Neural progenitor cell (in vitro differentiated cells): ENCODE measurements at places on chromosomes 7 and 10.

DNA sequence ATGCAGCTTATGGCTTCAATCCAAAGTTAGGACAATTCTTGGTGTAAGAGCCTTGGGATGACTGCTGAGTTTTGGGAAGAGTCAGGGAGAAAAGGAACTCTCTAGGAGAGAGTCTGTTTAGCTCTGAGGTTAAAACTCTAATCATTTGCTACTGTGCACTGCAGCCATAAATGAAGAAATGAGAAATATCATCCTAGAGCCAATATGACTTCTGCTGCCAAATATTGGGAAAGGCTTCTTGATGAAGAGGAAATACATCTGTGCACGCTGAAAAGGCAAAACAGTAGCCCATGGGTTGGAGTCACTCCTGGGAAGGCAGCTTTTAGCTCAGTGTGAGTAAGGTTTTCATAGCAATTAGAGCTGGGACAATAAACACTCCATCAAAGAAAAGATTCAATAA is 308.8 kb downstream of the SFMBT2 start:
- DNase-seq, result no peak

GRCh38 chr7:132511387-132511786 is 64.9 kb downstream of the PLXNA4 start:
- no peak for DNase-seq

DNA sequence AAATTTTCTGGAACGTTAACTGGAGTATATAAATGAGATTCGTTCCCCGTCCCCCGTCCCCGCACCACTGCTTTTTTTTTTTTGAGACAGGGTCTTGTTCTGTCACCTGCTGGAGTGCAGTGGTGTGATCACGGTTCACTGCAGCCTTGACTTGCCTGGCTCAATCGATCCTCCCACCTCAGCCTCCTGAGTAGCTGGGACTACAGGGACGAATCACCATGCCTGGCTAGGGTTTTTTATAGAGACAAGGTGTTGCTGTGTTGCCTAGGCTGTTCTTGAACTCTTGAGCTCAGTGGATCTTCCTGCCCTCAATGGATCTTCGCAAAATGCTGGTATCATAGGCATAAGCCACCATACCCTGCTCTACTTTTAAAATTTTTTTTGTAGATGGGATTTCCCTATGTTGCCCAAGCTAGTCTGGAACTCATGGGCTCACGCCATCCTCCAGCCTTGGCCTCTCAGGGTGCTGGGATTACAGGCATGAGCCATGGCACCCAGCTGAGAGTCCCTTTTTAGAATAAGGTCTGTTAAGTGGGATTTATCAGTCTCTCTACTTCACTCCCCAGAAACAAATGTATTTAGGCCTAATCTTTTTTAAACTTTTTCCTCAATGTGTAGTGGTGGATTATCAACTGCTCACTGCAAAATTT is 122.9 kb downstream of the LYZL1 start:
- no peak for DNase-seq

GRCh38 chr7:28348636-28349035 is 63.7 kb upstream of the CREB5 start:
- no peak for DNase-seq

DNA sequence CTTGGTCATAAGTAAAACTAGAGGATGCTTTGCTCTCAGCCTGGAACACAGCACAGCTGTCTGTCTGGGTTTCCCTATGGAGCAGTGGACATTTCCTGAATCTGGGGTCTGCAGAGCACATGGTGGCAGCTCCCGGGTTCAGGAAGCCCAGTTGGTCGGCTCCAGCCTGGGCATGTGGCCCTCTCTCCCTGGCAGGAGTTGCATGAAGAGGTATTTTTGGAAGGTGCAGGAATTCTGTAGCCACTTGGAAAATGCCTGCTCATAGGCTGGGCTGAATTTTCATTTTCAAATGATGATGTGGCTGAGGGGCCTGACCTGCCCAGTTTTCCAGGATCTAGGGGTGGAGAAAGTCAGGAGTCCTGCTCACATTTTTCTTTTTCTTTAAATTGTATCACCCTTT is 6.7 kb upstream of the TPST1 start:
- DNase-seq, result no peak

GRCh38 chr7:106841896-106842390 is 23.1 kb upstream of the PIK3CG start:
- peak; percentile 33 for DNase-seq

DNA sequence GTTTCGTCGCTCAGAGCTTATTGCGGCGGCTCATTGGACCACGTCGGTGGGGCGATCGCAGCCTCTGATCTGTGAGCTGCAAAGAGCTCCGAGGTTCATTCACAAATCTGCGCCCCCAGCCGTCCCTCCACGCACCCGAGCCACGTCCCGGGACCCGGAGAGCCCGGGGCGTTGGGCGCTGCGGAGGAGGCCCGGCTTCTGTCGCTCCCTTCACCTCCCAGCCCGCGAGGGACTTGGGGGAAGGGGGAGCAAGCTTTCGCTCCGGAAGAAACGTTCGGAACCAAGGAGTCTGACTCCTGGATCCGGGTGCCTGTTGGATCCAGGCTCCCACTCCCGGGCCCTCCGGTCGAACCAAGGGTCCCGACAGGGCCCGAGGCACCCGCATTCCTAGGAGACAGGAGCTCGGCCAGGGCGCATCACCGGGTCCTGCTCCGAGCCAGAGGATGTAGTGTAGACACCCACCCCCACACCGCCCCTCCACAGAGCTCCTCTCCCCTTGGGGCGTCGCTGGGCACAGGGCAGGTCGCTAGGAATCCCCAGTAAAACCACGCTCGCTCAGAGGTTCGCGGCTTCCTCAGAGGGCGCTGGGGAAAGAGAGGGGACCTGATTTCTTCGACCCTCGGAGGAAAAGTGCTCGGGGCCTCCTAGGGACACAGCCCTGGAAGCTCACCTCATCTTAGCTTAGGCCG is 7.9 kb upstream of the EN2 start:
- no peak for DNase-seq

- no peak for DNase-seq
Measured at GRCh38 chr7:45003789-45004188, 3.8 kb downstream of the CCM2 start.

GRCh38 chr10:121631365-121632029 is 33.3 kb upstream of the FGFR2 start:
- DNase-seq, result no peak

GRCh38 chr7:101632641-101633040 is 3.5 kb upstream of the MYL10 start:
- DNase-seq, result no peak

DNA sequence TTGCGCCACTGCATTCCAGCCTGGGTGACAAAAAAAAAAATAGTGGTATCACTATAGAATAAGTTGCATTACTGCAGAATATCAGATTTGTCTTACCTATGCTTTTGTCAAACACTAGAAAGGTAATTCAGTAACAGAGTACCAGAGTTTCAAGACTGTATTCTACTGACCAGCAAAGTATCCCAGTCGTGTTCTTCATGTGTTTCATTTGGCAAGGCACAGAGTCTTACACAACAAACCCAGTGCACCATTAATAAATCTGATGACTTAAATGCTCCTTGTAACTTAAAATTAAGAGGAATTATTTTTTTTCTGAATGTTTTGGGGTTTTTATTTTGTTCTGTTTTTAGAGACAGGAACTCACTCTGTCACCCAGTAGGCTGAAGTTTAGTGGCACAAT is 34.4 kb upstream of the PBLD start:
- DNase-seq, result no peak

DNA sequence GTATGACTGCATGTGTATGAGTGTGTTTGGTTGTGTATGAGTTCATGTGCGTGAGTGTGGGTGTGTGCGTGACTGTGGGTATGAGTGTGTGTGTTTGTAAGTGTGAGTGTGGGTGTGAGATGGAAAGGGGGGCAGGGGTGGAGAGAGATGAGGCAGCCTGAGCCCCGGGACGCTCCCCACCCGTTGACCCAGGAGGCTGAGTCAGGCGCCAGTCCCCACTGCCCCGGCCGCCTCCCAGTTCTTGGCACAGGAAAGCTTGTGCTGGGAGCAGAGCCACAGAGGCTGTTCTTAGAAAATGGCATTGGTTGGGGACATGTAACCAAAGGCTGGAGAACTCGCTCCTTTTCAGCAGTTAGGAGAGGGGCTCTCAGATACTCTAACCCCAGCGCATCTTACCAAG is 27.8 kb upstream of the NUB1 start:
- DNase-seq, result no peak

GRCh38 chr7:157097569-157097968 is 41.2 kb upstream of the UBE3C start:
- DNase-seq, result no peak

GRCh38 chr7:44151956-44152355 is 10.8 kb upstream of the MYL7 start:
- DNase-seq, result no peak

DNA sequence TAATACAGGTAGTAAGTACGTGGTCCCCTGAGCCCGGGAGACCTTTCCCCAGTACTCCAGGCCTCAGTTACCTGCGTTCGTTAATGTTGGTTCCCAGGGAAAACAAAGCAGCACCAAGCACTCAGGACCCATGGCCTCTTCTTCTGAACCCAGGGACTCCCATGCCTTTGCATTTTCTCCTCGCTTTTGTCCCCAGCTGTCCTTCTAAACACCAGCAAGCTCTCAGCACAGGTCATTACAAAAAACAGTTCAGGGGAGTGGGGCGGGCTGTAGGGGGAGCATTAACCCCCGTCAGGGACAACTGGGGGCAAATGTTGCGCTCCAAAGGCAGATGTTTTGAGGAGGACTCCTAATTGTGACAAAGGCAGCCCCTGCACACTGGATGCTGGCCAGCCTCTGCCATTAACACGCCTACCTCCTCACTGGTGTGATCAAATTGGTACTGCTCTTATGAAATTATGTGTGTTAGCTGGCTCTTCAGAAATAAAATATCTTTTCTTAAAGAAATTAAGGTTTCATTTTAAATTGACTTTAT is 80.5 kb upstream of the LRGUK start:
- DNase-seq, result no peak

DNA sequence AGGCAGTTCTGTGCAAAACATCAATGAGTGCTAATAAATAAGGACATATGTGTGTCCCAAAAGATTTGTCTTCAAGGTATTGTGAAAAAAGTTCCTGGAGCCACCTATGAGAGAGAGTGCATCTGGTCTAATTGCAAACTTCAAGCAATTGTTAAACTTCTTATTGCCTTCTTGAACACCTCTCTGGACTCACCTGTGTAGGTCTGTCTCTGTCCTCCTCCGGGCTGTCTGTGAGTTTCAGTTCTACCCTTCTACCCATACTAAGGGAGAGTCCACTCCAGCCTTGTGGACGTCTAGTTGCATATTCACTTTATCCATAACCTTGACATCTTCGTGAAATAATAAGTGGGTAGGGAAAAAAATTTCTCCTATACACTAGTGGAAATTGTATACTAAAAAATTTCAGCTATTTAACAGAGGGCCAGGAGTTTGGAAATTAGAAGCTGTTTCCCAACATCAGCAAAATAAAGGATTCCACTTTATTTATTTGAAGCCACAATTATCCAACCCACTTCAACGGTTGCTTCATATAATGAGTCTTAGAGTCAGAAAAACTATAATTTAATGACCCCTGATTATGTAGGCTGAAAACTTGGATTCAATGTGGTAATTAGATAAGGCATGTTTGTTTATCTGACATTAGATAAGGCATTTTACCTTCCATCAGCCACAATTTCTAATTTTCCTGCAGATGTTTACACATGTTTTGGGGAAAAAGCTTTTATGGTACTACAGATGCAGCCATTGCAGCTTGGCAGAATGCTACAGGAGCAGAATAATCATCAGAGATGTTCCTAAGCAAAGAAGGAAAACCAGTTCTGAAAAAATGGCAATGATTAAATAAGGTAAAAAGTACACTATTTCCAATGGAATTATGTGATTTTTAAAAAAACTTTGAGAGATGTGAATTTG is 150.8 kb upstream of the FAM3C start:
- DNase-seq, result no peak

GRCh38 chr10:127044186-127044585 is 139.0 kb downstream of the DOCK1 start:
- DNase-seq, result no peak

- no peak for DNase-seq
Measured at GRCh38 chr10:118607768-118608354, 12.4 kb upstream of the PRLHR start.

DNA sequence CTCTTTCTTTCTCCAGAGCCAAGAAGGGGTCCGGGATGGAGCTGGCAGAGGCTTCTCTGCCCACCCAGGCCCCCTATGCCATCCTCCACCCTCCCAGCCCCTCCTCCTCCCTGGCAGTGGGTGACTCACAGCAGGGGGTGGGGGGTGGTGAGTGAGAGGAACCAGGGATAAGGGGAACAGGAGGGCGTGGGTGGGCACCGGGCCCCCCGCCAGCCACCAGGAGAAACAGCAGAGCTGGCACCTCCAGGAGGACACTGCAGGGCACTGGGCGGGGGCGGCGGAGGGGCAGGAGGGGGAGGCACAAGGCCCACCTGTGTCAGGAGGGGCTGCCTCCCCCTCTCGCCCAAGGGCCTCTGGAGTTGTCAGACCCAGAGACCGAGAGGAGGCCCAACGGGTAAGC is 56.0 kb downstream of the CAMK2B start:
- DNase-seq, result no peak

- DNase-seq, result no peak
Measured at GRCh38 chr7:37336259-37336658, 112.4 kb downstream of the ELMO1 start.

DNA sequence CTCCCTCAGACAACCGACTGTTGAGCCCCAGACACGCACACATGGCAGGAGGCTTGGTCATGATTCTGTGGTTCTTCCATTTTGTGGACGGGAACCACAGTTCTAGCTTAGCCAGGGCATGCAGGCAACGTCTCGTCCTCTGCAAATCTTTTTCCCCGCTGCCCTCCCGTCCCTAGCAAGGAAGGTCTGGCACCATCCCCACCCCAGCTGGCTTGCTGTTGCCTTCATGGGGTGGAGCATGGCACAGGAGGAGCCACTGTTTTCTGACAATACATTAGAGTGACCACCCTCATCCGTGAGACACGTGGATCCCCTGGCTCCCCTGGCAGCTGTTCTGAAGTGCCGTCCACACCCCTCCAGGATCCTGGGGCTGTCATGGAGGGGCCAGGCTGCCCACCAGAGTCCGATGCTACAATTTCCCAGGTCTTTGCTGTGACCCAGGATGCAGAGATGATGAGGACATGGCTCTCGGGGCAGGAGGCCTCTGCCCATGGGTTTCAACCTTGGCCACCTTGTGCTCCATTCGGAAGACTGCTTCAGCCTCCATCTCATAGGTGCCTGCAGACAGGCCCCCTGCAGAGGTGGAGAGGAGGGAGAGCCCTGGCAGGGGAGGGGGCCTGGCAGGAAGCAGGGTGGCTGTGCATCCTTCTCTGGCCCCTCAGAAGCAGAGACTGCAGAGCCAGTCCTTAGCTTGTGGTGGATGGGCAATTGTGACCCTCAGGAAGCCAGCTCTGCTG is 233.6 kb downstream of the GLRX3 start:
- DNase-seq, result no peak

- DNase-seq, result no peak
Measured at GRCh38 chr7:25841575-25841974, 310.4 kb upstream of the NFE2L3 start.

DNA sequence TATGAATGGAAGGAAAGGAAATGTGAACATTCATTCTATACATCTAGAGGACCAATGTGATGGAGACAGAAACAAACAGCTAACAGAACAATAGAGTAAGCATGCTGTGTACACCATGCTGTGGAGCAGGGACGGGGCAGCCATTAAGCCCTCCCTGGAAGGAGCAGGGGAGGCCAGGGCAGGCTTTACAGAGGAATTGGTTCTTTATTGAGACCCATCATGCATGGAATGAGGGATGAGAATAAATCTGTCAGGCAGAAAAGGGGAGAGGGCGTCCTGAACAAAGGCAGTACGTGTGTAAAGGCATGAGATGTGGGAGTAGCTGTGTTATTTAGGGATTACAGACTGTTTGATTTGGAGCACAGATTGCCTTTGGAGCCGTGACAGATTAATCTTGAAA is 35.2 kb downstream of the STK17A start:
- peak; percentile 61 for DNase-seq
